ENCODE measurements at places on chromosomes 6 and 20.

GRCh38 chr6:72553531-72554511 lies 68.0 kb upstream of the KCNQ5 start:
- peak; percentile 70 for DNase-seq

DNA sequence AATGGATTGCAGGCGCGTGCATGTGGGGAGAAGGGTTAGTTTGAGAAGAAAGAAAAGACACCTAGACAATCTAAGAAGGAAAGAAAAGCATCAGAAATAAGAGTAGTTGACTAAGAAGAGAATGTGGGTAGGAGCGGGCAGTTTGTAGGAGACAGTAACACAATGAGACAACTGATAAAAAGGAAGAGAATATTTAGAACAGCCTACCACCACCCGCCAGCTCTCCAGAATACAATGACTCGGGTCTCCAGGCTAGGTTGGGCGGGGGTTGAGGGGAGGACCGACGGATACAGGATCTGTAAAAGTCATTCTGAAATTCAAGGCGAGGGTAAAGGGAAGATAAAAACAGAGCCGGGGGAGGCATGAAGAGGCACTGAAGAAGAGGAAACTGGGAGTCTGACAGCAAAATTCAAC lies 712 bp downstream of the ABHD16A start:
- DNase-seq: no peak

- no peak for DNase-seq
Measured at GRCh38 chr6:108589244-108589791, 28.6 kb downstream of the FOXO3 start.

GRCh38 chr6:37287519-37288157 lies 29.7 kb upstream of the TMEM217 start:
- no peak for DNase-seq

GRCh38 chr6:14861491-14861943 lies 384.4 kb upstream of the JARID2 start:
- DNase-seq: no peak

GRCh38 chr20:2282181-2282580 lies 13.6 kb upstream of the TGM3 start:
- DNase-seq: no peak

DNA sequence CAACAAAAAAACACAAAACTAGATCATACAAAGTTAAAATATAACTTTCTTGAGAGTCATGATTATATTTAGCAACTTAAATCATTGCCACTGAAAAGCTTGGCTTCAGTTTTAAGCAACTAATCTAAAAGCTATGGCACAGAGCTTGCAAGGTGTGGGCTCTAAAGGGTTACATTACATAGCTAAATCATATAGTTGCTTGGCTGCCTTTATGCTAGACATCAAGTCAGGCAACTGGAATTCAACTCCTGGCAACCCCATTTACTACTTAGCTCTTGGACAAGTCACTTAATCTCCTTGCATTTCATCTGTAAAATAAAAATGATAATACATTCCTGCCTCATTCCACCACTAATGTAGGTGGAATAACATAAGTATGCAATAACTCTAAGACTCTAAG lies 40.9 kb upstream of the GCM1 start:
- no peak for DNase-seq

GRCh38 chr20:40090236-40090635 lies 598.8 kb downstream of the MAFB start:
- DNase-seq: no peak

DNA sequence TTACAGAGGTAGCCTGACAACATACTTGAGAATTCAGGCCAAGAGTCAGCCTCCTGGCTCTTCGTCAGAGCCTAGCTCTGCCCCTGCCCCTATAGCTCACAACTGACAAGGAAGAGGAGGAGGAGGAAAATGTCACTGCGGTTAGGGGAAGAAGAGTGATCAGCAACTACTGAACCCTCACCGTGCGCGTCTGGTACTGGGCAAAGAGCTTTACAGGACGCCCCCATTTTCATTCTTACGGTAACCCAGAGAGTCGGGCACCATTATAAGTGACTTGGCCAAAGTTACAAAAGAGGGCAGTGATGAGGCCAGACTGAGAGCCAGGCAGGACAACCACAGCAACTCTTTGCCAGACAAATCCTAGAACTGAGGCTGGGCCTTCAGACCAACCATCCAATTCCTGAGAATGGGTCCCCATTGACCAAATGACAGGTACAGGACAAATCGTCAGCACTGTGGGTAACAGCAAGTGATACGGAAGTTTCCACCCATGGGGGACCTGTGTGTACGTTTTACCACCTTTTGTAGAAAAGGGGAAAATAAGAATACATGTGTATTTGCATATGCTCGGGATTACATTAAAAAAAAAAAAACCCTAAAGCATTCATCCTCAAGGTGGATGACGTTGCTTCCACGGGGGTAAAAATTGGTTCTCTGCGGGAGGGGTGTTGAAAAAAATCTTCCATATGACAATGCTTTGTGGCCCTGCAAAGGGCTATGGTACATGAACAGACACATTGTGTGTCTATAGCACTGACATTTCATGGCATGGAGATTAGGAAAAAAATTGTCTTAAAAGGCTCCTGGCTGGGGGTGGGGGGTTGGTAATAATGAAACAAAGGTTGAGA lies 118.0 kb downstream of the NFATC2 start:
- no peak for DNase-seq

- no peak for DNase-seq
Measured at GRCh38 chr6:157223511-157223910, 99.8 kb downstream of the TMEM242 start.

DNA sequence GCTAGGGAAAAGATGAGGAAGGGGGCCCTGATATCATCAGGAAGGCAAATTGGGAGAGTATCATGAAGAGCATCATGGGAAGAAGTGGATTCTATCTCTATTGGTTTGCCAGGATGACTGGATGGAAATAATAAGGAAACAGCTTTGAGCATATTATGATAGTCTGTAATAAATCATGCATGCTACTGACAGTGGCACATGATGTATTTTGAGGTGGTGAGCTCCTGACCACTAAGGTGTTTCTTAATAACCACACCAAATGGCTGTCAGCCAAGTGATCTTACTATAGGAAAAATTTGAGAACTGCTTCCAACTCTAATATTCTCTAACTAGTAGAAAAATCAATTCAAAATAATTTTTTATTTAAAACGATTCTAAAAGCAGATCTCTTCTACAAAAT lies 548.4 kb upstream of the JAG1 start:
- DNase-seq: no peak

GRCh38 chr6:143647191-143647590 lies 30.6 kb upstream of the PHACTR2 start:
- DNase-seq: no peak

All from SHP77 treated with DMSO at 0.1 percent for 48 hours (cell line).